ENCODE measurements at places on chromosomes 7 and 10.

DNA sequence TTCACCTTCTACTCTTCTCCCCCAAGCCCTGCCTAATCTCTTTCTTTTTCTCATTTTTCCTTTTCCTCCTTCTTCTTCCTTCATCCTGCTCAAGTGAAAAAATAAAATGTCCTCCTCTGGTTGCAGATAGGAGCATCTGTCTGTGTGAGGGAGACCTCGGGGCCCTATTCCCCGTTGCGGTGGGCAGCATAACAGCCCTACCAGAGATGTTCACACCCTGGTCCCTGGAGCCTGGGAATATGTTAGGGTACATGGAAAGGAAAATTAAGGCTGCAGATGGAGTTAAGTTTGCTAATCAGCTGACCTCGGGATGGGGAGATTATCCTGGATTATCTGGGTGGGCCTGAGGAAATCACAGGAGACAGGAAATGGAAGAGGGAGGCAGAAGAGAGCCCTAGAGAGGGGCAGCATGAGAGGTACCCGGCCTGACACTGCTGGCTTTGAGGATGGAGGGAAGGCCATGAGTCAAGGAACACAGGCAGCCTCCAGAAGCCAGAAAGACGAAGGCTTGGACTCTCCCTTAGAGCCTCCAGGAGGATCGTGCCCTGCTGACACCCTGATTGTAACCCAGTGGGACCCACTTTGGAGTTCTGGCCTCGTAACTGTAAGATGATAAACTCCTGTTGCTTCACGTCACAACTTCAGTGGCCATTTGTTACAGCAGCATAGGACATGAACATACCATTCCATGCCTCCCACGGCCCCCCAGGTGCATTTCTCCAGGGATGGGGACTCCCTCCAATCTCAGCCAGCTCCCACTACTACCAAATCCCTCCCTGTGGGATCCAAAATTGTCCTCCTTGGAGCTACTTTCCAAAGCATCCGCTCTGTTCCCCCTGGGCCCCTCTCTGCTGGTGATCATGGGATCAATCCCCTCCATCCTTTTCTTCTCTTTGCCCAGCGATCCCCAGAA lies 39.0 kb upstream of the ZMIZ1 start:
- no peak for DNase-seq

GRCh38 chr10:1515780-1516491 lies 221.4 kb downstream of the ADARB2 start:
- no peak for DNase-seq

DNA sequence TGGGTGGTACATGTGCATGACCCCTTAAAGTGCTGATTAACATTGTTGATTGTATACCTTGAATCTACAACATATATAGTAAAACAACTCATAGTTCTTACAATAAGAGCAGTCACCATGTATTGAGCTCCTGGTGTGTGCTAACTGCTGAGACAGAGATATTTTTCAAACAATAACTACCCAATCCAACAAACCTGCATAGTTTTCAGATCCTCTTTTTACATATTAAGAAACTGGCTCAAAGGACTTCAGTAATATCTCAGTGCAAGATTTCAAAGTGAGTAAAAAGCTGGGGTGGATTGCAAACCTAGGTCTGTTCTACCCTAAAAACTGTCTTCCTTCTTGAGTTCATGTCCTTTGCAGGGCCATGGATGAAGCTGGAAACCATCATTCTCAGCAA lies 272.2 kb downstream of the SNX13 start:
- no peak for DNase-seq

GRCh38 chr10:97291357-97292096 lies 910 bp downstream of the ARHGAP19 start:
- no peak for DNase-seq

DNA sequence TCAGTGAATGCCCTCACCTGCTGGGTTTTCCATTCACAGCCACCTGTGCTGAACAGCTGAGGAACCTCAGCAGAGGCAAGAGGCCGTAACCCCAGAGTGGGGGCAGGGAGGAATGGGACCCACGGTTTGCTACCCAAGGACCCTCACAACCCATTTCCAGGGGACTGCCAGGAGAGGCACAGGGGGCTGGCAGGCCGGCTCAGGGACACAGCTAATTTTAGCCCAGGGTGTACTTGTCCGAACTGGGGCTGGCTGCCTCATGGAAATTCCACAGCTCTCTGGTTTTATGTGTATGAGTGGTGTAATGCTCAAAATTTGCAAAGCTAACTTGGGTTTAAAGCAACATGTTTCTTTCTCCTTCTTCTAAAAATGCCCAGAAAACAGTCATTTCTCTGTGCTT lies 42.2 kb downstream of the MINDY4 start:
- DNase-seq, result no peak

GRCh38 chr10:126065751-126066377 lies 169.5 kb downstream of the FANK1 start:
- no peak for DNase-seq

GRCh38 chr7:137073571-137074325 lies 205.3 kb downstream of the CHRM2 start:
- DNase-seq, result no peak

- no peak for DNase-seq
Measured at GRCh38 chr7:139823959-139824521, 5.0 kb upstream of the TBXAS1 start.

DNA sequence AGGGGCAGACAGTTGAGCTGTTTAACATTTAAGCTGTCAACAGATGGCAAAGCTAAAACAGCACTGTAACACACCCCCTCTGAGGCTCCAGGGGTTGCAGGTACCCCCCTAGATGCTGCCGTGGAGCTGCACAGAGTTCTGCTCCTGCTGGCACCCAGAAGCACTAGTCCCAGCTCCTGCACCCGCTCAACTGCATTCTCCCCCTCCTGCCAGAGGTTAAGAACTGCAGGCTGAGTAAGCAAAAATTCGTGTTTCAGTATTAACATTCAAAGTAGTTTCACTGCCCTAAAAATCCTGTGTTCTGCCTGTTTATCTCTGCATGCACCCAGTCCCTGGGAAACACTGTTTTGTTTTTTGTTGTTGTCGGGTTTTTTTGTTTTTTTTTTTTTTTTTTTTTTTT lies 790.8 kb upstream of the KCND2 start:
- DNase-seq, result peak; percentile 45

- DNase-seq, result no peak
Measured at GRCh38 chr10:35564341-35564968, 40.7 kb upstream of the GJD4 start.

- no peak for DNase-seq
Measured at GRCh38 chr7:35792873-35793489, 7.9 kb upstream of the SEPTIN7 start.

DNA sequence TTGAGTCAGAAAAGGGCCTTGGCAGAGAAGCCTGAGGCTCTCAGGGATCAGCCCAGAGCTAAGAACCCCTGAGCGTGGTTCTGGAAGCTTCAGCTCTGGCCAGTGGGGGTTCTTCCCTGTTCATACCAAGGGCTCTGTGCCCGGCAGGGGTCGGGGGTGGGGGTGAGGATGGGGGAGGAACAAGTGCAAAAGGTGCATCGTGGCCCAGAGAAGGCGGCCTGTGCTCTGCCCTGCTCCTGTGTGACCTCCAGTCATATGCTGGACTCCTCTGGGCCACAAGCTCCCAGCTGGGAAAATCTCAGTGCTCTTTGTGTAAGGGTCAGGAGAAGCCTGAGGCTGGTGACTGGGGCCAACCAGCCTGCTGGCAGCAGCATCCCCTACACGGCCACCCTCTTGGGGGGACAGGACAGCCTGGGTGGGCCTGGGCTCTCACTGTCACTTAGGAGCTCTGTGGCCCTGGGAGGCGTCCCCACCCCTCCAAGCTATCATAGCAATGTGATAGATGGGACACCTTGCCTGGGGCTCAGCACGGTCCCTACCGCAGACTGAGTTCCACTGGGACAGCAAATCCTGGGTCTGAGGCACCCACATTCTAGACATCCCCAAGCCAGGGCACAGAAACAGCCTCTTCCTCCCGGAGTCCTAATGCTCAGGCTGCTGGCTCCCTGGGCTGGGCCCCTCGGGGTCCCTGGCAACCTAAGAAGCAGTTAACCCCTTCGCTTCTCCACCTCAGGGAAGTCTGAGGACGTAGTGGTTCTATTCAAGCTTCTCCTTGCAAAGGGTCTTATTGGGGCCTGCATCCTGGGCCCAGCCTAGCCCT lies 2.5 kb downstream of the MMRN2 start:
- DNase-seq, result no peak

GRCh38 chr10:11245095-11245479 lies 227.4 kb downstream of the CELF2 start:
- DNase-seq, result no peak

DNA sequence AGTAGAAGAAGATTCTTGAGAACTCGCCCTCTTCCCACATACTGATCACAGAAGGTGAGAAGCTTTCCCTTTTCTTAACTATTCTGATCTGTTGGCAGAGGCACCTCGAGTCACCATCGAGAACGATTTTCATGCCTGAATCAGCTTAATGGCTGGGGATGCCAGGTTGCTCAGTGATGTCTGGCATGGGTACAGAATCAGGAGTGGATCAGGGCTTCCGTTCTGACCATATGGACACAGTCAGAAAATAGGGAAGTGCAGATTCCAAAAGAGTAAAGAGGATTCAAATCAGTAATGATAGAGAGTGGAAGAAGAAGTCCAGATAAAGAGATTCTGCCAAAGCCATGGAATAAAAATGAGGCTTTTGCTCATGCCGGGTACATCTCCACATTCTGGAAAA lies 52.0 kb upstream of the GRB10 start:
- no peak for DNase-seq
